ENCODE measurements at places on chromosomes 3 and 15.

GRCh38 chr3:196792771-196793170 is 53.1 kb downstream of the PAK2 start:
- DNase-seq: no peak

DNA sequence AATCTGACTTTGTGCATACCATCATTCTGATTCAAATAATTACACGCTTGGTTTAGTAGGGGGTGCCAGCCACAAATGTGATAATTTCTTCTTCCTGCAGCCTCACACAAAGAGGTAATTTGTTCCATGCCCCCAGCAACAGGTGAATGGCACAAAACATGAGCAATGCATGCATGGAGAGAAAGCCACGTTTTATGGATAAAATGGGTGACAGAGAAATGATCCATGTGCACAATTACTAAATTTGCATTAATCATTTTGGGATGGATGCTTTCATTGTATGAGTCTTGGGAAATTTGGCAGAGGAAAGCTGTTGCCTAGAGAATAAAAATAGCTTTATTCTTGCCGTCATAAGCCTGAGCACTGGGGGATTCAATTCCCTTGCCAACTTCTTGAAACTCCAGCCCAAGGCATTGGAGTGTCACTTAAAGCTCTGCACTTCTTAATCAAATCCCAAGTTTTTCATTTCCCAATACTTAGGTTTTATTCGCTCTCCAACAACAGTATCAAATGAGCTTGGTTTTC is 411.6 kb downstream of the GBE1 start:
- no peak for DNase-seq

GRCh38 chr3:189132231-189132671 is 39.5 kb upstream of the TPRG1 start:
- peak; percentile 58 for DNase-seq

DNA sequence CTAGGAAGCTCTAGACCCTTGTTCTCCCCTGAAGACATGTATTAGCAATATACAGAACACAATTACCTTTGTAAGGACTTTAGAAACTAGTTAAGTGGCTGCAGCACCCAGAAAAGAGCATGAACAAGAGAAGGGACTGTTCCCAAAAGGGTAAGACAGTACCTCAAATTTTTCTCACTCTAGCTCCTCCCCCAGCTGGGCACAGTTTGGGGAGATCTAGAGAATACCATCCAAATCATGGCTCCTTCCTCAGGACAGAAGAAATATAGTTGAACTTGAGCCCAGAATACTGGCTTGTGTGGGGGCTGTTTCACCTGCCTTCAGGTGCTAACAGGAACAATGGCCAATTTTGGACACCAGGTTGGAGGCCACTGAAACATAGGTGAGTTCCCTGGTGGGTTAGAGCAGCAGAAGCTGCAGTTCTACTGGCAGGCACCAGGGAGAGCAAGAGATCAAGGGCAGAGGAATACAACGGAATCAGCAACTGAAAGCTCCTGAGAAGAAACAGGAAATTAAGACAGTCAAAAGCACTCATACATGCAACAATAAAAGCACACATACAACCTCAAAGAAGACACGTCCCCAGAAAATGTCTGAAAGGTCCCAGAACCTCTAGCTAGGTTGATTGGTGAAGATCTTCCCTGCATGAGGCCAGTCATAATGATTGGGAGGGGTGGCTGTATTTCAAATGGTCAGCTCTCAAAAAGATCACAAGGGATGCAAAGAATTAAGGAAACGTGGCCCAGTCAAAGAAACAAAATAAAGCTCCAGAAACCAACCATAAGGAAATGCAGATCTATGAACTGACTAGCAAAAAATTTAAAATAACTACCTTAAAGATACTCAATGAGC is 104.9 kb upstream of the ASB14 start:
- DNase-seq: peak; percentile 27

- DNase-seq: no peak
These were observed 83.2 kb upstream of the PLSCR4 start for GRCh38 chr3:146334151-146334550.

All from stimulated activated CD8-positive, alpha-beta memory T cell treated with anti-CD3 and anti-CD28 coated beads, Interleukin-15, amount 100 ng/mL, for 4 hours (primary cell).